ENCODE measurements at places on chromosomes 16 and 17.

DNA sequence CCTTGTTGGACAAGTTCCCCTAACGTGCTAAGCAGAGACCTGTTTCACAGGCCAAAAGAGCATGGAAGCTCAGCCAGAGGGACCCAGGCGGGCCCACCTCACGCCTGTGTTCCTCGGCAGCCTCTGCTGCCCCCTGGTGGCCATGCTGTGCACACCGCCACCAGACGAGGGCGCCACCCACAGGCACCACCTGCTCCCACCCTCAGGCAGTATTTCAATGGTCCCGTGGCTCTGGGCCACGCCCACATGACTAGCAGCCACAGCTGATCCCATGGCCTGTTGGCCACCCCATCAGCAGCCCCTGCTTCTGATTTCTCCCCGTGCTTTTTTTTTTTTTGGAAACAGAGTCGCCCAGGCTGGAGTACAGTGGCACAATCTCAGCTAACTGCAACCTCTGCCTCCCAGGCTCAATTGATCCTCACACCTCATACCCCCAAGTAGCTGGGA is 18.9 kb downstream of the MPG start:
- DNase-seq: peak; percentile 88

- DNase-seq: peak; percentile 72
Measured at GRCh38 chr17:82497483-82498405, 21.8 kb upstream of the FOXK2 start.

DNA sequence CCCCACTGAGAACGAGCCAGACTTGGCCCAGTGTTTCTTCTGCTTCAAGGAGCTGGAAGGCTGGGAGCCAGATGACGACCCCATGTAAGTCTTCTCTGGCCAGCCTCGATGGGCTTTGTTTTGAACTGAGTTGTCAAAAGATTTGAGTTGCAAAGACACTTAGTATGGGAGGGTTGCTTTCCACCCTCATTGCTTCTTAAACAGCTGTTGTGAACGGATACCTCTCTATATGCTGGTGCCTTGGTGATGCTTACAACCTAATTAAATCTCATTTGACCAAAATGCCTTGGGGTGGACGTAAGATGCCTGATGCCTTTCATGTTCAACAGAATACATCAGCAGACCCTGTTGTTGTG is 631 bp downstream of the BIRC5 start:
- DNase-seq: no peak

GRCh38 chr16:88871349-88871702 is 4.9 kb upstream of the PABPN1L start:
- no peak for DNase-seq

DNA sequence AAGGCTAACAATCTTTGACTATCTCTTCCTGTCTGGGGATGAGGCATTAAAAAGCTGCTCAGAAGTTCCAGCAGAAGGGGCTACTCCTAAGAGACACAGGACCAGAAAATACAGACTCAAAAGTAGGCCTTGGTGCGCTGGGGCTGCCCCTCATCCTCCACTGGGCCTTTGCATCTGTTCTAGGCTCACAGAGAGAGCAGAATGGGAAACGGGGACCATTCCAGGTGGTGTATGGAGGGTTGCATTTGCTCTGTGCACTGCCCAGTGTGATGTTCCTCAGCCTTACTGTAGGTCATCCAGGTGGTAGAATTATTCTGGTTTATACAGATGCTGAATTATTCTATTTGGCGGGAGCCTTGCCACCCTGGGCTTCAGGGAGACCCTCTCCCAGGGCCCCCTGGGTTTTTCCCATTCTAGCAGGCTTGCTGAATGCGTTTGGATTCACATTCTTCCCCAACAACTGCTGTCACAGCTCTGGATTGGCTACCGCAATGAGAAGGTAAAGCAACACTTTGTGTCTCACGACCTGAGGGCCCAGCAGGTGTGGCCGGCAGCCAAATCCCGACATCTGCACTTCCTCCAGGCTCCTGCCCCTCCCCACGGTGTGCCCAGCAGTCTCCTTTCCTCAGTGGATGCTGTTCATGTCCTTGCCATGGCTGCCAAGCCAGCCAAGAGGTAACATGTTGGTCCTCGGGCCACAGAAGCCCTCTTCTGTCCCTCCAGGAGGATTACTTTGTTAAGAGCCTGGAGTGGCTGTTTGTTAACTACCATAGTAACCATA is 25.0 kb upstream of the ZNHIT3 start:
- no peak for DNase-seq

- DNase-seq: no peak
Measured at GRCh38 chr17:69147460-69147859, 5.8 kb upstream of the ABCA6 start.

DNA sequence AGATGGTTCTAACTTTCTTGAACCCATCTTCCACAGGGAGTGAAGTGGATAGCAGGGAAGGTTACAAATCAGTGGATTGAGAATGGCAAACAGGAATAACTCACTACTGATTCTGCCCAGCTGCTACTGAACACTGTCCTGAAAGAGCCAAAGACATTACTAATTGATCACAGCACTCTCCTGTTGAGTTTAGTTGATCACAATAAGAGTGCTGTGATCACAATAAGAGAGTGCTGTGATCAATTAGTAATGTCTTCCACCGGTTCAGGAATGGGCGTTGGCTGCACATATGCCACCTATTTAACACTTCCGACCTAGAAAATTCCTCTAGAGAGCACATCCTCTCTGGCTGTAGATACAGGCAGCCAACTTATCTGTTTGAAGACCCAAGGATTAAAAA is 11.4 kb downstream of the CFAP97D1 start:
- DNase-seq: peak; percentile 63

DNA sequence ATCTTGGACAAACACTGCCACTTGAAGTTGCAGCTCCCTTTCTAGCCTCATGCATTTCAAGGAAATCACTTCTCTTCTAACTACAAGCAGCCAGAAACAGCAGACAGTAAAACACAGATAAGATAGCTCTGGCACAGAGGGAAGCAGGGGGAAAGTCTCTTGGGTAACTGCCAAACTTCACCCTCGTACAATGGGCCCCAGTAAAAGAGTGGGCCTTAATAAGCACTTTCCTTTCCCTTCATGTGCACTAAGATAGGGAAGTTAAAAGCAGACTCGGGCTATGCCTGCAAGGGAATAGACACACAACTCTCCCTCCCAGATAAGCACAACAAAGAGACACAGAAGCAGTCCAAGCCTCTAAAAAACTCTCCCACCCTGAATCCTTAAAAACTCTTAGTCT is 4.2 kb upstream of the KRTAP4-5 start:
- no peak for DNase-seq

DNA sequence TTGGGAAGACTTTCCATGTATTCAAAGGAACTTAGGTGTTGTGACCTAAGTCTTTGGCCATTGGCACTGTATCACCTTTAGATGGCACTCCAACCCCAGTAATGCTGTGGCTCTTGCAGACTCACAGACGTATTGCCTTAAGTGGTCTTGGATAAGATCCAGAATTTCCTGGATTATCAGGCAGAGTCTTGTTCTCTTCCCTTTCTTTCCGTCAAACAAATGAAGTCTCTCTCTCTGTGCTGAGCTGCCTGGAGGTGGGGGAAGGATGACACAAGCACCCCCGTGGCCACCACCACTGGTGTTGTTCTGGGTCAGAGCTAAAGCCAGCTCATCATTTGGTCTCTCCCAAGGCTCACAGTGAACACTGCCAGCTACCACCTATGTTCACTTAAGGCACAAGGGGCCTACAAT is 789.9 kb upstream of the KIF2B start:
- DNase-seq: peak; percentile 3
